ENCODE measurements at places on chromosomes 12 and 14. TPM values are rescaled to one million over a fixed set of nuclear protein-coding genes. Genes with fewer than 3 reads are reported as not detected.

Gene LPCAT3
- total RNA-seq, result 34.8 TPM

Gene ISM2
- 0.21 TPM for total RNA-seq

Gene PMCH
- 0.71 TPM for total RNA-seq

Gene LTBP2
- total RNA-seq, result 0.03 TPM

Gene PARPBP
- 23.7 TPM for total RNA-seq

Gene ANO4
- total RNA-seq, result not detected

Gene TEAD4
- total RNA-seq, result 3.7 TPM

Gene ATG101
- 27.6 TPM for total RNA-seq

Gene FUT8
- total RNA-seq, result 89.9 TPM

Gene SPX
- total RNA-seq, result 1.3 TPM

Gene WIF1
- total RNA-seq, result not detected

Gene ACSS3
- not detected for total RNA-seq

Gene HNRNPA1
- 1,204 TPM for total RNA-seq

Gene MYL2
- not detected for total RNA-seq

Gene KRT79
- 0.82 TPM for total RNA-seq

Gene RNF212B
- total RNA-seq, result not detected

Gene SERPINA12
- total RNA-seq, result not detected

Gene LRRK2
- 0.04 TPM for total RNA-seq

Gene OR4E2
- not detected for total RNA-seq

Gene LRP1-AS
- total RNA-seq, result not detected

Gene SLC6A12
- total RNA-seq, result not detected

Gene SLC17A8
- not detected for total RNA-seq

Gene RFLNA
- total RNA-seq, result not detected

Gene NAB2
- 61.4 TPM for total RNA-seq

Gene MANSC4
- total RNA-seq, result not detected

Gene ACAD10
- total RNA-seq, result 28.7 TPM

Gene GLIPR1L1
- total RNA-seq, result not detected

Gene LBHD2
- not detected for total RNA-seq

Gene DHRS2
- total RNA-seq, result 7.9 TPM

Gene SERPINA5
- total RNA-seq, result not detected

Gene DEPDC4
- 2.4 TPM for total RNA-seq

Gene CLECL1
- total RNA-seq, result 6.1 TPM

Gene KRT73
- total RNA-seq, result not detected

Gene PYGL
- 3.9 TPM for total RNA-seq

Gene MORN3
- total RNA-seq, result 1.4 TPM

Gene DIO2
- total RNA-seq, result 1.5 TPM

Gene WDR20
- 30.9 TPM for total RNA-seq

Gene TSPAN8
- total RNA-seq, result not detected

Gene RDH16
- 0.69 TPM for total RNA-seq

Gene VCPKMT
- total RNA-seq, result 11.4 TPM

Gene ASCL1
- not detected for total RNA-seq

Gene YLPM1
- total RNA-seq, result 59.0 TPM

Gene DDX24
- 222 TPM for total RNA-seq

Gene LTBR
- total RNA-seq, result 0.61 TPM

Gene KRT77
- total RNA-seq, result not detected

Gene KRT74
- not detected for total RNA-seq

Gene MMP19
- total RNA-seq, result not detected

Gene CAPS2
- total RNA-seq, result 11.1 TPM

Gene CRIP1
- total RNA-seq, result 271 TPM

Gene PLEKHH1
- total RNA-seq, result 0.17 TPM

Gene ATN1
- total RNA-seq, result 34.0 TPM

Gene NPAS3
- total RNA-seq, result not detected

Gene PAPLN
- 1.1 TPM for total RNA-seq

Gene PPM1H
- not detected for total RNA-seq

Gene IL23A
- 67.1 TPM for total RNA-seq
